ENCODE measurements at places on chromosomes 1 and 21. TPM values are rescaled to one million over a fixed set of nuclear protein-coding genes. Genes with fewer than 3 reads are reported as not detected.

DNA sequence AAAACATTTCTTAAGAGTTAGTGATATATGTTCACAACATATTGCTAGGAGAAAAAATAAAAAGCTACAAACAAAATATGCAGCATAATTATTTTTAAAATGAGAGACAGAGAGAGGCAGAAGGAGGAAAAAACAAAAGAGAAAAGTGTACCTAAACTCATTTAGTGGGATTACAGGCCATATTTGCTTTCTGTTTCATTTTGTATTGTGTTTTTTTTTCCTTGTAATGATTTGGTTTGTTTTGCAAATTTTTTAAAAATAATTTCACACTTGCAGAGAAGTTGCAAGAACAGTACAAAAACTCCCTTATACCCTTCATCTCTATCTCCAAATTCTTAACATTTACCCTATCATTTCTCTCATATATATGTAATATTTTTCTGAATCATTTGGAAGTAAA lies 65.0 kb downstream of the LBR start:
- no peak overlapping the region for H3K4me3 ChIP-seq
- H3K27me3 ChIP-seq: peaks cover 19% of the 10 kb centered on the region
- H3K27ac ChIP-seq: no peak overlapping the region
- H3K36me3 ChIP-seq: no peaks in the 10 kb centered on the region
- no peak for DNase-seq
- H3K4me1 ChIP-seq: no peaks in the 10 kb centered on the region

The TRIM67 gene
- not detected for total RNA-seq

The CYP4Z1 gene
- not detected for total RNA-seq

The GPR52 gene
- 0.34 TPM for total RNA-seq

DNA sequence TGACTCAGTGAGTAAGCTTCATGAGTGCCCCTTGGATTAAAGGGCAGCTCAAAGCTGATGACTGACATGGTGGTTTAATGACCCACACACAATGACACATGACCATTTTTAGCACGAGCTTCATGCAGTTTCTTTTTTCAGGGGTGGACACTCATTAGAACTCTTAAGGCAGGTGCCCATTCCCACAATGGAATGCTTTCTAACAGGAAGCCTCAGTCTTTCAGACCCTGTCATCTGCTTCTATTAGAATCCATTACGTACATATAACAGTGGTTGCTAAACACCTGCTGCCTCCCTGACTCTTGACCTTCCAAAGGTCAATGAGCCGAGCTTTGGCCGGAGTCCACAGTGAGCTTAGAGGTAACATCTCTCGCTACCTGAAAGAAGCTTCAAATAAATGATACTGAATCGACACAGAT lies 27.4 kb downstream of the AKNAD1 start:
- H3K4me1 ChIP-seq: peaks cover 3% of the 10 kb centered on the region
- no peaks in the 10 kb centered on the region for H3K36me3 ChIP-seq
- DNase-seq: no peak

DNA sequence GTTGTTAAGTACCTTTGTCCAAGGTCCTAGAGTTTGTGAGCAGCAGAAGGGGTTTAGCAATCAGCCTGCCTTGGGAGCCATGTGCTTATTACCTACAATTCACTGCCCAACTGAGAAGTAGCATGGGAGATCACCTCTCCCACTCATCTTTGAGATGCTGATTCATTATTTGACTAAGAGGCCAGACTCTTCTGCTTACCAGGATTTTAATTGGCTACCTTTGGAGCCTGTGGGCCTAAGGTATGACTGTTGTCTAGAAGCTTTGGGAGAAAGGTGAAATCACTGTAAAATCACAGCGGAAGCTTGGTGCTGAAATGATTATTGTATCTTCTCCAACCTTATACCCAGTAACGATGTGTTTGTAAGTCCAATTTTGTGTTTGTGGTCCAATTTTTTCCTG lies 213.4 kb downstream of the ST6GALNAC3 start:
- peaks cover 1% of the 10 kb centered on the region for H3K36me3 ChIP-seq
- no peak for DNase-seq
- H3K4me3 ChIP-seq: no peak overlapping the region
- H3K4me1 ChIP-seq: peaks cover 60% of the 10 kb centered on the region

DNA sequence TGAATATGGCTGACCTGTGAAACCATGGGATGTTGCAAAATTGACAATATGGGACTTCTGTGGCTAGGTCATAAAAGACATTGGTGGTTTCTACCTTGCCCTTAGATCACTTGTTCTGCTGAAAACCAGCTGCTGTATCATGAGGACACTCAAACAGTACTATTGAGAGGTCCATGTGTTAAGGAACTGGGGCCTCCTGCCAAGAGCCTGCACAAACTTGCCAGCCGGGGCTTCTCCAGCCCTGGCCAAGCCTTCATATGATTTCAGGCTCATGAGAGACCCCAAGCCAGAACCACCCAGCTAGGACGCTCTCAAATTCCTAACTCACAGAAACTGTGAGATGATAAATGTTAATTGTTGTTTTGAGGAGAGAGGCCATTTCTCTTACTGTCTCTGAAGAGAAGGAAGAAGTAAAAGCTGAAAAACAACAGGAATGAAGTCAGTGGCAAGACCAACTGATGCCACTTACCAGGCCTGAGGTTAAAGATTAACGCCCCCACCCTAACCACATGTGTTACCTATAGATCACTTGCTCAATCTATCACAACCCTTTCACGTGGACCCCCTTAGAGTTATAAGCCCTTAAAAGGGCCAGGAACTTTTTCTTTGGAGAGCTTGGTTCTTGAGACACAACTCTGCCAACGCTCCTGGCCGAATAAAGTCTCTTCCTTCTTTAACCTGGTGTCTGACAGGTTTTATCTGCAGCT lies 3.9 kb upstream of the PITHD1 start:
- H3K27ac ChIP-seq: peak overlapping the region; percentile 39
- H3K4me1 ChIP-seq: peaks cover 41% of the 10 kb centered on the region
- H3K36me3 ChIP-seq: no peaks in the 10 kb centered on the region

The AHCTF1 gene
- total RNA-seq: 62.2 TPM

DNA sequence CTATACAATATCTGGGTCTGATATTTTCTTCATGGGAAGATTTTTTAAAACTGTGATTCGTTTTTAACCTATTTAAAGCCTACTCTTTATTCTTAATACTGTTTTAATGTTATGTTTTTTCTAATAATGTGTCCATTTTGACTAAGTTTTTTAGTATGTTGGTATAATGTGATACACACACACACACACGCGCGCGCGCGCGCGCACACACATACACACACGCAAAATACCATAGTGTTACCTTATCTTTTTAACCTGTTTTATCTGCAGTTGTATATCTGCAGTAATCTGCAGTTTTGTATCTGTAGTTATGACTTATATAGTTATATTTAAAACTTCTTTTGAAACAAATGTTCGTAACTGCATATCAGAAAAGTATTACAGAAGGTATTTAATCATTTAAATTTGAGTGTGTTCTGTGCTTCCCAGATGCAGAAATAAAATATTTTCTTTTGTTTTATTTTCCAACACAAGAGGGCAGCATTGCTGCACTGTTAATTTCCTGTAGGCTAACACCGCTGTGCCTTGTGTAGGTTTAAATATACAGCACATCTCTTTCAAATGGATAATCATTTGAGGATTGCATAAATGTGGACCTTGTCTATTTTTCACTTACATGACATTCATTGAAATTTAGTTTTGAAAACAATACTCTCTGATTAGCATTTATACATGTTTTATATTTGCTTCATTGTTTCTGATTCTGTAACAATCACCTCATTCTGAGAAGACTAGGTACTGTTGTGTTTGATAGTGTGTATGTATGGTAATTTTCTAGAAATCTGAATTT lies 166.1 kb downstream of the PDE4B start:
- DNase-seq: peak; percentile 6
- no peaks in the 10 kb centered on the region for H3K36me3 ChIP-seq
- no peaks in the 10 kb centered on the region for H3K4me1 ChIP-seq
- H3K27me3 ChIP-seq: peaks cover 7% of the 10 kb centered on the region

DNA sequence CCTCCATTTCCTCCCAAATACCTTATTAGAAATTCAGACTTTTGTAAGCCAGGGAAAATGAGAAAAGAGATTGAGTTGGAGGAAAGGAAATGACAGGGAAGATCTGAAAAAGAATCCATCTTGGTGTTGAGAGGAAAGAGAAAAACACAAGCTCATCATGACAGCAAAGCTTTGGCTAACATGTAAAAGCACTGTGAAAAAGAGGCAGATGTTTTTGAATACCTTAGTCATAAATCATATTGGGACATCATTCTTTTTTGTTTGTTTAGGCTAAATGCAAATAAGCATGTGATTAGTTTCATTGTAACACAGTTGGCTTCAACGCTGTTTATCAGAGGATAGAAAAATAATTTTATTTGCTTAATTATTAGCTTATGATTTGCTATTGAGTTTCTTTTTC lies 64.6 kb downstream of the LHX8 start:
- H3K36me3 ChIP-seq: no peaks in the 10 kb centered on the region
- H3K4me3 ChIP-seq: no peak overlapping the region
- no peaks in the 10 kb centered on the region for H3K27me3 ChIP-seq
- no peak for DNase-seq
- no peaks in the 10 kb centered on the region for H3K4me1 ChIP-seq
